Stimulated activated CD4-positive, alpha-beta T cell treated with anti-CD3 and anti-CD28 coated beads, Interleukin-4, amount 100 ng/mL, for 48 hours (primary cell): ENCODE measurements at places on chromosomes 11 and 22.
A peak's percentile ranks its signal among the peaks of the same experiment; 100 is the strongest.

- no peak for DNase-seq
Measured at GRCh38 chr11:78656327-78656726, 81.7 kb upstream of the NARS2 start.

DNA sequence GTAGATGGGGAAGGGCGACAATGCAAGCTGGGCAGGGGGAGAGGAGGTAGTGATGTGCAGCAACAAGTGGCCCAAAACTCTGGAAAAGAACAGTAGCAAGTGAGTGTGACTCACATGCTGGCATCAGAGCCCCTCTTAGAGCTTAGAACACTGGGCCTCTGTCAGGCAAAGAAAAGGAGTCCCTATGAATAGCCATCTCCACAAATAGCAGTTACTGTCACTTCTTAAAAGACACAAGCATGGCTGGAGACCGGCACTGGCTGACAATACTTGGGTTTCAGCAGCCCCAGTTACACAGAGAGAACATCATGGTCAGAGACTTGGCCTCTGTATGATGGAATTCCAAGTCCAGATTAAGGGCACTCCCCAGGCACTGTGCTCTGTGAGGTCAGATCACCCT lies 58.2 kb downstream of the PRCP start:
- no peak for DNase-seq

GRCh38 chr22:50731811-50732624 lies 6.0 kb upstream of the ACR start:
- peak; percentile 46 for DNase-seq

DNA sequence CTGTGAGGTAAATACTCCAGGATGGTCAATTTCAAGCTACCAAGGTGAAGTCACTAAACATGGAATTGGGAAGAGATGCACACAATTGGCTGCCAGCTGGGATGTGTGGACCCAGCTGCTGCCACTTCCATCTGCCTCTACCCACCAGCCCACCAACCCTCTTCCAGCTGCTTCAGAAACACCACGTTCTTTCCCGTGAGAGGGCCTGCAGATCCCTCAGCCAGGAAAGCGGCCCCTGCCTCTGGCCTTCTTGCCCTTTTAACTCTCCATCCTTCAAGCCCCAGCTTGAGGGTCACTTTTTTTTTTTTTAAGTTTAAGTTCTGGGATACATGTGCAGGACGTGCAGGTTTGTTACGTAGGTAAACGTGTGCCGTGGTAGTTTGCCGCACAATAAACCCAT lies 20.0 kb downstream of the PRG3 start:
- DNase-seq: no peak

DNA sequence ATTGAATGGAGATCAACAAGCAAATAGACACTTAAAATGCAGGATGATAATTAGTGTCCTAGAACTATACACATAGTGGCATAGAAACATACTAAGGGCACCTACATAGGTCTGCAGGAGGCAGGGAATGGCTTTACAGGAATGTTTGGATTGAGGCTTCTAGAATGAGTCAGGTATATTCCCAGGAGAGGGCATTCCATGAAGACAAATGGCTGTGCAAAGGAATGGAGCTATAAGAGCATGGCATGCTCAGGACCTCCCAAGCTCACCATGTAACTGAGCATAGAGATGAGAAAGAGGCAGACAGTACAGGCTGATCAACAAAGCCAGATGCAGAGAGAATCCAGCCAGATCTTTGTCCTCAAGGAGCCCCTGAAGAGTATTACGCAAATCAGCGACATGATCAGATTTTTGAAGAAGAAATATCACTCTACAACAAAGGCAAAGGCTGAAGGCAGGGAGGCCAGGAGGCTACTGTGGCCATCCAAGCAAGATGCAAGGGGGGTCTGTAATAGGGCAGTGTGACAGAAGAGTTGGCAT lies 211.1 kb upstream of the MTNR1B start:
- DNase-seq: no peak
